ENCODE measurements at places on chromosomes 2 and 18. TPM values are rescaled to one million over a fixed set of nuclear protein-coding genes. Genes with fewer than 3 reads are reported as not detected.

GRCh38 chr2:217057773-217058172, 197.9 kb upstream of the TNP1 start:
- DNase-seq = no peak

DNA sequence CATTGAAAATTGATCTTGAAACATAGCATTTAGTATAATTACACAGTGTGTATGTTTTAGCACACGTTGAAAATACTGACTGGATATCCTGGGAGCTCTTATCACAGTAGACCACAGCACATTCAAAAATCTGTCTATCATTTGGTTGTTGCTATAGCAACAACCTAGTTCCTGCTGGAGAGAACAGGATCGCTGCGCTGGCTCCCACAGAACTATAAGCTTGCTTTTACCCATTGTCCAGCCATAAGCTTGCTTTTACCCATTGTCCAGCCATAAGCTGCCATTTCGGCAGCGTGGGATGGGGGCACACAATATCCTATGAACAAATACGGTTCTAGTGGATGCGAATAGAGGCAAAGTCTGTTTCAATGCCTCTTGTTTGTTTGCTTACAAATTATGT, 70.4 kb upstream of the ST6GAL2 start:
- no peak for DNase-seq

SERPINB2 gene
- not detected for polyA plus RNA-seq

DNA sequence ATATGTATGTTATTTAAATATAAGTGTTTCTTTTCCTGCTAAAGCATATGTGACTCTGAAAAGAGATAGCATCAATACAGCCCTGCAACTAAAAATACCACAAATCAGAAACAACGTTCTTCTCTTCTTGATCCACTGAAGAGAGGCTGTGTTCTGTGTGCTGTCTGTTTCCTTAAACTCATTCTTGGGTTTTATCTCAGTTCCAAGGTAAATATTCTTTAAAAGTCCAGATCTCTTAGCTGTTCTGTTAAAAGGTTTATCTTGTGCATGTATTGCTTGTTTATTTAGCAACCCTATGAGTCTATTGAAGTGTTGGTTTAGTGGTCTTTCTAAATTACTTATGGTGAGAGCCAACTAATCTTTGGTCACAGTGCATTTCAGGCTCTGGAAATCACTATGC, 173.3 kb upstream of the NT5C1B start:
- DNase-seq = no peak

CRYGC gene
- not detected for polyA plus RNA-seq

GKN2 gene
- 3.3 TPM for polyA plus RNA-seq

ELOA2 gene
- not detected for polyA plus RNA-seq

- no peak for DNase-seq
Observed at GRCh38 chr2:20988905-20989304, 55.0 kb downstream of the APOB start.

GRCh38 chr2:84276590-84277255, 182.4 kb downstream of the SUCLG1 start:
- DNase-seq = no peak

CDH2 gene
- 54.0 TPM for polyA plus RNA-seq

IL36RN gene
- not detected for polyA plus RNA-seq

GRCh38 chr18:1995041-1995612, 576.2 kb downstream of the METTL4 start:
- DNase-seq = no peak

GRCh38 chr2:197908990-197909776, 104.8 kb downstream of the PLCL1 start:
- no peak for DNase-seq

DNA sequence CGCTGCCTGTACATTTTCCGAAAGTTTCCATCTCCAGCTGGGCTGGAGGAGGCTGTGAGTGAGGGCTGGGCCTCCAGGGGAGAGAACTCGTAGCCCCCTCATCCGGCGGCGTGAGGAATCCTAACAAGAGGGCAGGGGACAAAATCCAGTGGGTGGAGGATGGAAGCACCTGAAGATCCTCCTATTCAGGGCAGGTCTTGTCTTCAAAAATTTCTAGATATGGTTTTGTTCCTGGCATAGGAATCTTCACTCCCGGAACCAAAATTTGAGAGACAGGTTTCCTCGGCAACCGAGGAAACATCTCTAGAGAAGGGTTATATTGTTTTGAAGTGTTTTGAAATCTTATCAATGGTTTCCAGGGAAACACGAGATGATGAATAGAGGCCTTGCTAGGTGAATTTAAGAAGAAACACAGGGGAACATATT, 136.7 kb downstream of the SH3BP4 start:
- no peak for DNase-seq

EGR4 gene
- not detected for polyA plus RNA-seq

DNA sequence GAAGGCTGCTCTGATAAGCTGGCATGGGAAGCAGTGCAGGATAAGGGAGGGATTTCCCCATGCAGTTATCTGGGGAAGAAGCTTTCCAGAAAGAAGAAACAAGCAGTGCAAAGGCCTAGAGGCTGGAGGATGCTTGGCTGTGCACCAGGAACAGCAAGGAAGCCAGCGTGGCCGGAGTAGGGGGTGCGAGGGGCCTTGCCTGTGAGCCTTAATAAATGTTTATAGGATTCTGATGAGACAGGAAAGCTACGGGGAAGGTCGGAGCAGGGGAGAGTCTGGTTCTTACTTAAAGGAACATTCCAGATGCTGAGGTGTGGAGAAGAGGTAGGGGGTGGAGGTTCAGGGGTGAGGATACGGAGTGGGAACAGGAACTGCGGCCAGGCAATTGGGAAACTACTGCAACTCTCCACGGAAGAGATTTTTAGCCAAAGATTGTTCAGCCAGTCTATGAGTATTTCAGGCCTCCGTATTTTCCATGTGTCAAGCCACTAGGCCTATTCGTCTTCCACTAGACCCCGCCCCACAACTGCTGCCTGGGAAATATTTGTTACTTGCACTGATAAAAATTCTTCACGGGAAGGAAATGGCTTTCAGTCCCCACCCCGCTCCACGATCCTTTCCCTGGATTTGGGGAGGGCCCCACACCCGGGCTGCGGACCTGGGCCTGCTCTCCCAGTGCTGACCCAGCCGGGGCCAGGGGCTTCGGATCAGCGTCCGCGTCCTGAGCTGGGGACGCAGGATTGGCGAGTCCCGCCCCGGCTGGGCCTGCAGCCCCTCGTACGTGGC, 516 bp downstream of the EIF2AK2 start:
- DNase-seq = peak; percentile 77

GRCh38 chr2:149050188-149050587, 11.7 kb downstream of the LYPD6B start:
- no peak for DNase-seq

MAL gene
- not detected for polyA plus RNA-seq

DNA sequence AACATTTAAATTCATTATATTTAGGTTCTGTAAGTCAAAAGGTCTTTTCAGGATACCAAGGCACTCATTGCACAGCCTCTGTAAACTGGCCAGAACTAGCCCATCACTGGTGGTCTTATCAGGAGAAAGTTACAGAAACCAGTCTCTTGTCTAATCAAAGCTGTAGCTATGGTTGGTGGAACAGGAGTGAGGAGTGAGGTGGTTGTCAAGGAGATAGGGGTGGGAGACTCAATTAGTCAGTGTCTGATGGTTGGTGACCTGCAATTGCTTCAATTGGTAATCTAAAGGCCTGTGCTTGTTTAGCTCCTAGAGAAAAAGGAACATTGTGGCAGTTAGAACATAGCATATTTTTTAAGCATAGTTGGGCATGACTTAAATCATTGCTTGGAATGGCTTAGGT, 458.6 kb upstream of the CDH2 start:
- no peak for DNase-seq

DNA sequence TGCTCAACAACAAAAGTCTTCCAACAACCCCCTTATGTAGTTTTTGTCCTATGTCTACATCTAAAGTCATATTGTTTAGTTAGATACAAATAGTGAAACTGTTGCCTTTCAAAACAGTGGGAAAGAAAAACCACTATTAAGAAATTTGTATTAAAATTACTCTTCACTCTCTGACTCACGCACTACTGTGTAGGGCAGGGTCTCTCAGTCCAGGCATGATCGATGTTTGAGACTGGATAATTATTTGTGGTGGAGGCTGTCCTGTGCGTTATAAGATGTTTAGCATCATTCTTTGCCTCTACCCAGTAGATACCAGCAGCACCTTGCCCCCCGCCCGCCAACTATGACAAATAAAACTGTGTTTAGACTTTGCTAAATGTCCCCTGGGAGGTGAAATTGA, 369.4 kb upstream of the ZEB2 start:
- DNase-seq = no peak

- no peak for DNase-seq
Observed at GRCh38 chr18:6057604-6058003, 162.3 kb upstream of the TMEM200C start.

DNA sequence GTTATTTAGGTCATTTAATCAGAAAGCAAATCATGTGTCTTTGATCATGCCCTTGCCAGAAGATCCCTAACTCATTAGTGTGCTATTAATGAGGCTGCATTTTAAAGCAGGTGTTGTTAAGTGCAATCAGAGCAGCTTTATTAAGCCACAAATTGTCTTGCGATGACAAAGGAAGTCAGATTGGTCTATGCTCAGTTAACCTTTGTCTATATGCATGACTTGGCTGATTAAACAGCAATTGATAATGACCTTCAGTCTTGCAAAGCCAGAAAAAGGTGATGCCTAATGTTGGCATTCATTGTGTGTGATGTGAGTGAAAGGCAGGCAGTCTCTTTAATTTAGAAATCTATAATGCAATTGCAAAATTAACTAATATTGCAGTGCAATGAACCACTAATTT, 166.9 kb downstream of the RND3 start:
- DNase-seq = no peak

- no peak for DNase-seq
Observed at GRCh38 chr2:143344780-143345179, 215.6 kb downstream of the ARHGAP15 start.

DNA sequence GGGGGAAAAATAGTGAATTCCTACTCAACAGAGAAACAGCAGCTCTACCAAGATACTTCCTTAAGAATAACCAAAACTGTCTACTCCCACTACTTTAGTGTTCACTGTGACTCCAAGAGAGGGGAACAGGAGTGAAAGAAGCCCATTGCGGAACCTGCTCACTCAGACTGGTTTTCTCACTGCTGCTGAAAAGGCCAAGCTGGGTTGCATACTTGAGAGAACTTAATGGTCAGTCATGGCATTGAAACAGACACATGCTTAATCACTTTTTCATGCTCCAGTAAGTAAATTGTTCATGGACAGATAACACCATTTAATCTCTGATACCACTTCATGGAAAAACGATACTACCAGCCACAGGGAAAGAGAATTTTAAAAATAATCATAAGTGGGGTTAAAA, 35.7 kb upstream of the SLC8A1 start:
- no peak for DNase-seq

IMPA2 gene
- 65.3 TPM for polyA plus RNA-seq

GRCh38 chr18:23629444-23629946, 33.2 kb downstream of the ANKRD29 start:
- DNase-seq = peak; percentile 61

DNA sequence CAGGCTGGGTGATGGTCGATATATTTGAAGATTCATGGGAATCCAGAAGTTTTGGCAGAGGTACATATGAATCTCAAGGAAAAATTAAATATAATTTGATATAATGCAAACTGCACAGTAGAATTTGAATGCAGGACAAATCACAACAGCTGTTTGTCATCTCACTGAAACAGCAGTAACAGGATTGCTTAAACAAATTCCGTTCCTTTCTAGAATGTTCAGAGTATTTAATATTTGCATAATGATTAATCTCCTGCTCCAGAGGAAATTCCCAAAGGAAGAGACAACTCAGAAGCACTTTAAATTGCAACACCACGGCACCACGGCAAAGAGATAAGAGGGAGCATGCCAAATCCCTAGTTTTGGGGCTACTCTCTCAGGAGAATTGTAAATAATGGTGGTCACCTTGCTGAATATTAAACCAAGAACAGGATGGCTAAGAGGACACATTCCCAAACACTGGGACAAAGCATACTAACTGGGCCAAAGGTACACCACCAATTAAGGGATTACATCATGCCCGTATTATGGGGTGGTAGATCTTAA, 67.8 kb upstream of the MAP4K3 start:
- peak; percentile 44 for DNase-seq

DNA sequence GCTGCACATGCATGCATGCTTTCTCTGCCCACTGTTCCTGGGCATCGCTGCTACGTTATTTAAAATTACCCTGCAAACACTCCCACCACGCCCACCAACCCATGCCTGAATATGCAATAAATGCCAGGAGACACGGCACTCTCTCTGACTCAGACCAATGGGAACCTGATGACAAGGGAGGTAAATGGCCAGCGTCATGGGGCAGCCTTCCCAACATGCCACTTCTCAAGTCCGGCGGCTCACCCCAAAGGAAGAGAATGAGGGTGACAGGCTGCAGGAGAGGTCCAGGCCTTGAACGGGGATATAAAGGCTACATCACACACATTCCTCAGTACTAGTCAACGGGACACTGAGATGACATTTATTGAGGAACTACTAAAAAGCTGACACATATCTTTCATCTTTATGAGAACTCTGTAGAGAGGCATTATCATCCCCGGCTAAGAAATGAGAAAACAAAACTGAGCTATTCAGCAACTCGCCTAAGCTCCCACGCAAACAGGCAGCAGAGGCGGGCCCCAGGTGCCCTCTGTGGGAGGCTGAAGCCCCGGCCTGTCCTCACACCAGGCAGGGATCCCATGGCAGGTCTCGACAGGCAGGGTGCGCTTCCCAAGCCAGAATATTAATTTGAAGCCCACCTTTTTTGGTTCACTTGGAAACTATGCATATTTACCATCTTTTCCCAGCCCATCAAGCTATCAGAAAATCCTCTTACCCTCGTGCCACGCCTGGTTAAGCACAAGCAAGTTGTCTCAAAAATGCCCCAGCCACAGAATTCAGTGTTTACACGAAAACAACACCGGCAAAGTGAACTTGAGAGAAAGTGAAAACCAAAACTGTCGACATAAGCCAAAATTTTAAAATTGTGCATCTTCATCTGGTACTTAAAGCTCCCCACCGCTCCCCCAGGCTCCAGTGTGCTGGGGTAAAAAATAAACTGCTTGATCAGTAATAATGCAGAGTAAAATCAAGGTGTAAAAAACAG, 166.3 kb downstream of the HDAC4 start:
- DNase-seq = no peak

TIMM21 gene
- 61.4 TPM for polyA plus RNA-seq

DNA sequence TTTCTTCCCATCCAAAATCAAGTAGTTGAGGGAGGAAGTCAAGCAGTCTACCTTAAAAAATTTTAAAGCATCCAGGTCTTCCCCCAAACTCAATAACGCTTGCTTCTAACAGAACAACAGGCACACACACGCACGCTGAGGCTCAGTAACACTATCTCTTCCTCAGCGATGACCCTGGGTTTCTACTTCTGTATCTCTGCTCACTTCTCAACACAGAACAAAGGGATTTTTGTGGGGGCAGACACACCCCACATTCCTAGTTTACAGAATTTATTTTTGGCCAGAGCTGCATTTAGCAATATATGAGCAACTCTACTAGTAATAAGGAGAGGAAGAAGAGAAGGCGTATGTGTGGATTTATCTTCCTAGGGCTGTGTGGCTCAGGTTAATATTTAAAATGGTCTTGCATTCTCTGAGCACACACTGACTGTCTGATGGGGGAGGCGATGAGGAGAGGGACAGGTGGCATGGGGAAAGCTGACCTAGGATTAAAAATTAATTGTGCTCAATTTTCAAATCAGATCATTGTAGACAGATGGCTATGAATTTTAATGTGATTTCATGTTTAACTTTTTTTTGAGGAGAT, 71.3 kb upstream of the PPM1B start:
- no peak for DNase-seq

LRATD1 gene
- not detected for polyA plus RNA-seq
